ENCODE measurements at places on chromosomes 7 and 10.

- H3K36me3 ChIP-seq = no peaks in the 10 kb centered on the region
- DNase-seq = no peak
- H3K27ac ChIP-seq = peak overlapping the region; percentile 63
- no peak overlapping the region for H3K4me3 ChIP-seq
- peaks cover 9% of the 10 kb centered on the region for H3K4me1 ChIP-seq
Observed at GRCh38 chr10:43453266-43453831, 16.4 kb downstream of the ZNF487 start.

DNA sequence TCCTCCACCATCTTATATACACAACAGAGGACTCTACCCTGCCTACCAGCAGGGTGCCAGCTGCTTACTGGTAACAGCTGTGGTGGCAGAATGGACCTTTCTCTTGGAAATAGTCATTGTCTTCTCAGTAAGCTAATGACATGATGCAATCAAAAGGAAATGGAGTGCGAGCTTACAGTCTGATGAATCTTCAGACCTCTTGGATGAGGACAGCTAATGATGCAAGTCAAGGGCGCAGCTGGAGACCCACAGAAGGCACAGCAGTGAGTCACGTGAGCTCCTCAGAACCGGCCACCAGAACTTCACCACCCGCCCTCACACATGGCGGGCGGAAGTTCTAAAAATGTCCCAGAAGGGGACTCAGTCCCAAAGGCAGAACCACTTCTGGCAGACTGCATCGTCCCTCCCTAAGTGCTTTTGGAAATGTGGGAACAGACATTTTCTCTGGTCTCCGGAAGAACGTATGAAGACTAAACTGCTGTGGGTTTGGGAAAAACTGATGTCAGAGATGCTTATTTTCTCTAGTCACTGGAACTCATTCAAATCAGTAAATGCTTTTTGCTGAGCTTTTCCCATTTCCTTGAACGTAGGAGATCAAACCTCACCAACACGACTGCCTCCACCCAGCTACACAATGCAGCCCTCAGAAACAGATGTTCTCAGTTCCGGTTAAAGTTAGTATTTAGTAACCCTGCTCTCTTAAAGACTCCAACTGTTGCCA, 96.4 kb downstream of the FAS start:
- H3K27me3 ChIP-seq = no peaks in the 10 kb centered on the region
- H3K4me3 ChIP-seq = no peak overlapping the region
- peak overlapping the region; percentile 79 for H3K27ac ChIP-seq
- peak; percentile 77 for DNase-seq

DNA sequence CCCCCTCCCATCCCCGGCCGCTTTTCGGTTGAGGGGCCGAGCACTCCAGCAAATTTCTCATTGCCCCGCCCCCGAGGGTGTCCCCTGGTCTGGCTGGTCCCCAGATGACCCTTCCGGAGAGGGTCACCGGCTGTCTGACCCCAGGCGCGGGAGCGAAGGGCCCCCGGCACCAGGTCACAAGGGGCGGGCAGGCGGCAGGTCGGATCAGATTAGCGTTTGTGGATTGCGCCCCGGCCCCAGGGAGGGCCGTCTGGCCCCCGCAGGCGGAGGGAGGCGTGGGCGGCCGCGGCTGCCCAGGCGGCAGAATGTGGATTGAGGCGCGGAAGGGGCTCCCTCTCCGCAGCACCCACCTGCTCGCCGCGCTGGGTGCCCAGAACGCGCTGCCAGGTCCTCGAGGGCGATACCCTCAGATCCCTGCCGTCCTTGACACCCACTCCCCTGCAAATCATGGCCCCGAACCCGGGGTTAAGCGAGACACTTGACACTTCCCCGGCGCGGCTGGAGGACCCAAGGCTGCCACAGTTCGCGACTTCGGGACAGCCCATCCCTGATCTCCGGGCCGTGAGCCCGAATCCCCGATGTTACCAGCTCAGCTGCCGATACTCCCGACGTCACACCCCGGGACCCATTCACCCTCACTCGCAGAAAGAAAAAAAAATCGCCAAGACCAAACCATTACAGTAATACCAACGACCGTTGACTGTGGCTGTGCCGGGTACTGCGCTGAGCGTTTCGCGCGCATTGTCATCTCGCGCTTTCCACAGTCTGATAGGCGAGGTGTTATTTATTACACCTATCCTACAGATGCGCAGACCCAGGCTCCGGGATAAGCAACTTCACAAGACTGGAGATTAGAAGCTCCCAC, 953 bp downstream of the NODAL start:
- H3K4me1 ChIP-seq = peaks cover 19% of the 10 kb centered on the region
- no peak overlapping the region for H3K27ac ChIP-seq
- no peaks in the 10 kb centered on the region for H3K36me3 ChIP-seq
- peak overlapping the region; percentile 23 for H3K4me3 ChIP-seq

DNA sequence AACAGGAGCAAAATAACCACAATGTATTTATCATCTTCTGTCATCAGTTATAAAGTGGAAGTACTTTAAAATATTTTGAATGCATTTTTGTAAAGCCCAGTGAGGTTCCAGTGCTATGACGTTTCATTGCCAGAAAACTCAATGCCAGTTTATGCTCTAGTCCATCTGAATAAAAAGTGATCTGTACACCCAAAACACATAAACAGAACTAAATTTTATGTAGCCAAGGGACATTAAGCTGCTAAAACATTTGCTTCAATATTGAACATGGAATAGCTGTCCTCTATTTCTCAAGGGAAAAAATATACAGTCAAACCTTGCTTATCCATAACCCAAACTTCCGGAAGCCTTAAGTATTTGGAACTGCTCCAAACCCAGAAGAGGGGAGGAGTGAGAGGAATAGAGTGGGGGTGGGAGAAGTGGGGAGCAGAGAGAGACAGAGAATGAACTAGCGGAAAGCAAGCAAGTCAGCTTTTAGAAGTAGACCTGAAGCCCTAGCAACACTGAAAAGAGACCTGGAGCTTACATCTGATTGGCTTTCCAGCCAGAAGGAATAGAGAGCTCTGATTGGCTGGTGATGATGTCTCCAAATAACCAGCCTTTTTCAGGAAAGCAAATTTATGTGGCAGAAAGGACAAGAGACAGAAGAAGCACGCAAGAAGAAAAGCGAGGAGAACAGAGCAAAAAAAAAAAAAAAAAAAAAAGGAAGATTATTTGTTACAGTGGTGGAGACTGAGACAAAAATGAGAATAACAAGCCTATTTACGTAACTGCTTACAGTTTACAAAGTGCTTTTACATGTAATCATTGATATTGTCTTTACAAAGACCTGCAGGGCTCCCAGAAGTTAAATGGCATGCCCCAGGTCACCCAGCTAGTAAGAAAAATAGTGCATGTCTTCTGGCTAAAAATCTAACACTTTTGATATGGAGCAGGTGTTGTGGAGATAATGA, 196.0 kb downstream of the RNLS start:
- H3K27ac ChIP-seq = peak overlapping the region; percentile 75
- H3K27me3 ChIP-seq = no peaks in the 10 kb centered on the region
- peaks cover 25% of the 10 kb centered on the region for H3K4me1 ChIP-seq
- no peak for DNase-seq
- H3K4me3 ChIP-seq = peak overlapping the region; percentile 21
- H3K36me3 ChIP-seq = no peaks in the 10 kb centered on the region

DNA sequence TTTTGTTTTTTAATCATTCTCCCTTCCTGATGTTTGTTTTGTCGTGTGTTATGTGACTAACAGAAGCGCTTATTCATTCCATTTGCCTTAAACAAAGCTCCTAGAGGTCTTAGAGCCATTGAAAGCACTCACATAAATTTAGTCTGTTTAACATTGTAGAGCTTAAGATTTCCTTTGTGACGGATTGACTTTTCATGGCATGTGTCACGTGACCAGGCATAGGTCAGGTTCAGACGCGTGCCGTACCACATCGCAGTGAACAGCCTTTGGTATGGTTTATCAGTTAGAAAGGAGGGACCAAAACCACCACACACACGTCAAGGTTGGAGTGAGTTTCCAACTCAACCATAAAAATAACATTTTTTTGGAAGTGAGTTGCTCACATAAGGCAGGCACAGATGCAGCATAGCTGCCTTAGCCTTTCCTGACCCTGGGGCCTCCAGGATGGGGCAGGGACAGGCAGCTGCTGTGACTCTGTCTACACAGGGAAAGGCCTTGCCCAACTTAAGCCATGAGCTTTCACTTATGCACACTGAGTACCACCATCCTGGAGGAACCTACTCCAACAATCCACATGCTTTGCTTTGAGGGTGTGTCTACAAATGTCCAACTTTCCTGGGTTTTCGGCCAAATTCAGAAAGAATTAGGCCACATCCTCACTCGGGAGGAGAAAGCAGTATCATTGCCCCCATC, 55.5 kb downstream of the WDFY4 start:
- no peak overlapping the region for H3K27ac ChIP-seq
- DNase-seq = no peak
- H3K4me3 ChIP-seq = no peak overlapping the region
- H3K27me3 ChIP-seq = no peaks in the 10 kb centered on the region
